Activated gamma-delta T cell (primary cell): ENCODE measurements at places on chromosomes 1 and 21.

- no peak for DNase-seq
Measured at GRCh38 chr1:219542828-219543518, 69.9 kb downstream of the ZC3H11B start.

GRCh38 chr1:158362941-158363340, 9.2 kb downstream of the CD1E start:
- DNase-seq, result no peak

DNA sequence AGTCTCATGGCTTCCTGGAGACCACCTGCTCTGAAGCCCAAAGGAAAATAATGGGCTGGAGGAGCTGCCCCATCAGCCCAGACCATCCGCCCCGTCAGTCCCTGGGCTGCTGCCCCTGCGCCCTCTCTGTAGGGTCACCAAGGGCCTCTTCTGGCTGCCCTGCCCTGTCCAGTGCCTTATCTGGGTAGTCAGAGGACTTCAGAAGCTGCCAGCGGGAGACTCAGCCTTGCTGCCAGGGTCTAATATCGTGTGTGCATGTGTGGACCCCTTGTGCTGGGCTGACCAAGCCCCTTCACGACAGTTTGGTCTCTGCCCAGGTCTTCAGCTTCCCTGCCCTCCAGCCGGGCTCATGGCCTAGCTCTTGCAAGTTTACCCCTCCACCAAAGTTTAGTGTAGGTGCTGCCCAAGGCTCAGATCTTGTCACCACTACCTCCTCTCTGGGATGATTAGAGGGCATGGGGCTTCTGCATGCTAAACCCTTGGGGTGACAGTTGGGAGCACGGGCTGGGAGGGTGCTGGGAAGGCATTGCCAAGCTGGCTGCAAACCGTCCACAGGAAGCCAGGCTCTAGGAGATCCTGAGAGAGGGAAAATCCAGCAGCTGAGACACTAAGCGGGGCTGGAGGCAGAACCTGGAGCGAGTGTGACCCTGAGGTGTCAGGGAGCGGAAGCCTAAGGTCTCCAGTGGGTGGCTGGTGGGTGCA, 20.6 kb downstream of the NENF start:
- no peak for DNase-seq

DNA sequence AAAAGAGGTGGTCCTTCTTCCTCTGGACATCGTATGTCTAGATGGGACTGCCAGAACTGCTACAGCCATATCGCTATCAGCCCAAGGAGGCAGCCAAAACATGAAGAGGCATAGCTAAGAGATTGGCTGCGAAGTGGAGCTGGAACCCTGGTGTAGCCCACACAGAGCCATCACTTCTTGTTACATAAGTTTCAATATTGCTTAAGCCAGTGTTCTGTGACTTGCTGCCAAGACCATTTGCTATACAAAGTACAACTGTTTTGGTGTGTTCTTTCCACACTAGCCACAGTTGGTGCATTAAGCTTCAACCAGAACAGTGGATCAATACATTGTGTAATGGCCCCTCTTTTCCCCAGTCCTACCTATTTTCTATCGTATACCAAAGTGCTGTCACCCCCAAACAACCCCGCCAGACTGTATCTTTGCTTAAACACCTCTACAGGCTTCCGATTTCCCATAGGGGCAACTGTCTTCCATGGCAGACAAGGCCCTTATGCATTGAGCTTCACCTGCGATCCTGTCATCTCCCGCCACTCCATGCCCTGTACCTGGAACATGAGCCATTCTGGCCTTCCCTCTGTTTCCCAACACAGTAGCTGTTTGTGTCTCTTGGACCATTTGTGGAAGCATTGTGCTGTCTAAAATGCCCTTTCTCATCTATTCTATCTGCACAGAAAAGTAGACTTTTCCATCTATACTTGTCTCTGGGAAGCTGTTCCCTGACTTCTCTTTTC, 241.8 kb downstream of the TTLL7 start:
- no peak for DNase-seq

DNA sequence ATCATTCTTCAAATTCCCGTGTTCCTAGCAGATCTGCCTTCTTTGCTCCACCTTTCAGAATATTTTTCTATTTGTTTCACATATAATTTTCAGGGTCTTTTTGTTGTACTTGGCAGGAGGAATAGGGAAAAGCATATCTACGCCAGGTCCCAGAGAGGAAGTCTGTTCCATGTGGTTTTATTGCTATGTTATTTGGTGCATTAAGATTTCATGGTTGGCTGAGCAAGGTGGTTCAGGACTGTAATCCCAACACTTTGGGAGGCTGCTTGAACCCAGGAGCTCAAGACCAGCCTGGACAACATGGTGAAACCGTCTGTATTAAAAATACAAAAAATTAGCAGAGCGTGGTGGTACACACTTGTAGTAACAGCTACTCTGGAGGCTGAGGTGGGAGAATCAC, 36.1 kb downstream of the COL6A1 start:
- no peak for DNase-seq

- DNase-seq, result no peak
Measured at GRCh38 chr1:82795508-82796149, 994.9 kb downstream of the ADGRL2 start.

- DNase-seq, result no peak
Measured at GRCh38 chr1:239951511-239952140, 140.1 kb upstream of the FMN2 start.

GRCh38 chr1:18996548-18997177, 40.2 kb upstream of the IFFO2 start:
- DNase-seq, result no peak
